Fibroblast of gingiva (primary cell): ENCODE measurements at places on chromosomes 13 and 19.

GRCh38 chr19:28289295-28290063, 923.5 kb downstream of the UQCRFS1 start:
- peak; percentile 53 for DNase-seq

GRCh38 chr19:36140304-36141038, 605 bp downstream of the CAPNS1 start:
- DNase-seq = peak; percentile 36

GRCh38 chr19:56174086-56174485, 1.7 kb upstream of the GALP start:
- no peak for DNase-seq

DNA sequence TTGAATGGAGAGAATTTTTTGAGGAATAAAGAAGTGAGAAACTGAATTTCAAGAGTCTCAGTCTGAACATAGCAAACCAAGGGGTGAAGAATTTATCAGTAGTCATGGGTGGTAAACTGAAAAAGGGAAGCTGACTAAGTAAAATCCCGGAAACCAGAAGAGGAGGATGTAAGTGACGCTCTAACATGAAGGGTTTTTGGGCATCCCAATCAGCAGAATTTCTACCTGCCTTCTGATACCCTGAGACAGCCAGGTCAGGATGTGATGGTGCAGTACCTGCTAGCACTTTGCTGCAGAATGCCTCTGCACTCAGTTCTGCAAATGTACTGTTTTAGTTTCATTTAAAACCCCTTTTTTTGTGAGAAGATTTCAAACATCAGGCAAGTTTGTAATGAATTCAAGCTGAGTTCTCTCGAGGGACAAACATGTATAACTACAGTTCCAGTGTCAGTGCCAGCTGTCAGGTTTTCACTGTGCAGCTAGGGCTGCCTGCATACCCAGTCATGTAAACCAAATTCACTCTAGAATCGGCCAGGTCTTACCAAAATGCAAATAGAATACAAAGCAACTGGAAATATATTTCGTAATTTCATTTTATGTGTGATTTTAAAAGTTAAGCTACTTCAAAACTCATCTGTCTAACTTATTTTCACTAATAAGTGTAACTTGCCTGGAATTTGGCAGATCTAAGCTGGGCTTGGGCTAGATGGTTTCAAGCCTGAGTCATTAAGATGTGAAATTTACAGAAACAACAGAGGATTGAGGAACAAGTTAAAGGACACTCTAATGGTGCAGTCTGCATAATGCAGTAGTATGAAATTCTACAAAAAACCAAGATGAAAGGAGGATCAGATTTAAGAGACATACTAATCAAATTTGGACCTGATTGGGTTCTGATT, 13.8 kb downstream of the METTL21C start:
- peak; percentile 68 for DNase-seq

DNA sequence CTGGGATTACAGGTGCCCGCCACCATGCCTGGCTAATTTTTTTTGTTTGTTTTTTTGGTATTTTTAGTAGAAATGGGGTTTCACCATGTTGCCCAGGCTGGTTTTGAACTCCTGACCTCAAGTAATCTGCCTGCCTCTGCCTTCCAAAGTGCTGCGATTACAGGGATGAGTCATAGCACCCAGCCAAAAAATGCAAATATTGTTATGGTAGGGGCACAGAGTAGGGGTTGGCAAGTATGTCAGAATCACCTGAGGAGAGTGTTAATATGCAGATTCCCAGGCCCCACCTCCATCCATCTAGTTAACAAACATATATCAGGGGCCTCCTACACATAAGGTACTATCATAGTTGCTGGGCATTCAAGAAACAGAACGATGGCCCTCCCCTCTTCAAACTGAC, 44.7 kb downstream of the VAV1 start:
- no peak for DNase-seq

DNA sequence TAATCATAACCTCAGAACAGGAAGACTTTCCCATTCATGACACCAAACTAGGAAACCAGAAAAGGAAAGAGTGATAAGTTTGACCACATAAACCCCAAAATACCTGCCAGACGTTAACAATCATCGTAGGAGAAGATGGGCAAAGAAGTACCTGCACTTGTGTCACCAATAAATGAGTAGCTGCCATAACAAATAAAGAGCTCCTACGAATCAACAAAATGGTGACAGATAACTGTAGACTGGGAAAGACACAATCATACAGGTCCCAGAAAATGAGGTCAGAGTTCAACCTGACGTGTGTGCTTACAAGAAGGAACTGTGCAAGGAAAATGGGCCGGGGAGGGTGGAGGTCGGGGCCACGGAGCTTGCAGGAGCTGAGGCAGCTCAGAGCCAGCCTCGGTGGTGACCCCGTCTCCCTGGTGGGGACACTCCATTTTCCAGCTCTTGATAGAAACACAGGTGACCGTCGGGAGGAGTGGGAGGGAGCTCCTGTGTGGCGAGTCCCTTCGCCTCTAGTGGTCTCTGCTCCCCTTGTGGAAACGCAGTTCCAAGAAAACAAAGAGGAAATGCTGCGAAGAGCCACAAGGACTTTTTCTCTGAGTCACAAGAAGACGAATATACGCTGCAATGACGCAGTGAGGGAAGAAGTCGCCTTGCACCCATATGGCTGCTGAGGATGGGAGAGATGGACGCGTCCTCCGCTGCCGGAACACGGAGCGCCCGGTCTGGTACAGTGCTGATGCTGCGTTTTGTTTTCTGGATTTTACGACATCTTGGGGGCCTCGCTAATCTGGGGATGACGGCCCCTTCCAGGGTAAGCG, 9.5 kb downstream of the PIP5K1C start:
- DNase-seq = no peak

DNA sequence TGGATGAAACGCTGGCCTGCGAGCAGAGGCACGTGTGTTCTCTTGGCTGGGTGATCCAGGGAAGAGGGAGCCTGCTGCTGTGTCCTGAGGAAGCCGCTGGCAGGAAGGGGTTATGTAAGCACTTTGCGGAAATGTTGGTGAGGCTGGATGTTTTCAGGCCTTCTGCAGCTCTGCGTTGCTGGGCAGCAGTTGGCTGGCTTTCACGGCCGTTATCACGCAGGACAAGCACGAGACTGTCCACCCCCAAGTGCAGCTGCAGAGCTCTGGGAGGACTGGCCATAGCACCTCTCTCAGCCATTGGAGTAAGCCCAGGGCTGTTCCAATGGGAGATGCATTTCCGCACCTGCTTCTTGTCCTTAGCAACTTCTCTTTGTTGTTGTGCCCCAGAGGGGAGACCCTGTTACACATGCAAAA, 146.9 kb upstream of the SOX21 start:
- DNase-seq = no peak

- no peak for DNase-seq
Observed at GRCh38 chr13:49368688-49369087, 75.2 kb downstream of the CAB39L start.

- peak; percentile 97 for DNase-seq
Observed at GRCh38 chr19:2061495-2062388, 10.7 kb upstream of the MKNK2 start.
